ENCODE measurements at places on chromosomes 5 and 9.

DNA sequence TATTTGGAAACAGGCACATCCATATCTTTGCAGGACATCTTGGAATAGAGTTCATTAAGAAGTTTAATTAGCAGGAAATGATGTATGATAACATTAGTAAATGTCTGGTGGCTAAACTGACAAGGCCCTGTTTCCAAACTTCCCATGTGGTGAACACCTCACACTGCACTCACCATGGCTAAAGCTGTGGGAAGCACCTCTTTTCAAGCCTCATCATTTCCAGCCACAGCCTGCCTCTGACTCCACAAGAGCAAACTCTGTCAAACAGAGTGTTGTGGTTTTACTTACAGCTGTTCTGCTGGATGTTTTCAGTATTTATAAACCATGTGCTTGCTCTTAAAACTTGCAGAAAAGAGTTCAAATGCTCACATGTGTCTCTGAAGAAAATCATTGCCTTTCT lies 14.9 kb upstream of the NDUFB6 start:
- no peak for DNase-seq

- DNase-seq = no peak
Observed at GRCh38 chr5:89458332-89458656, 575.3 kb upstream of the MEF2C start.

DNA sequence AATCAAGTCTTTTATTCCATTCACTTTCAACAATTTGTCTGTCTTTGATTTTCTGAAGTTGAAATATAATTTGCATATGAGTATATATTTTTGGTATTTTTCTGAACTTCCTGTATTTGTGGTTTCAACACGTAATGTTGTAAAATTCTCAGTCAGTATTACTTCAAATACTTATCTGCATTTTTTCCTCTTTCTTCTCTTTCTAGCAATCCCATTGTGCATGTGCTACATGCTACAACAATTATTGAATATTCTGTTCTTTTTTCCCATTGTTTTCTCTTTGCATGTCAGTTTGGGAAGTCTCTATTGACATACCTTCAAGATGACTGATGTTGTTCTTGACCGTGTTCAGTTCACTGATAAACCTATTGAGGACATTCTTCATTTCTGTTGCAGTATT lies 5.6 kb upstream of the ANKRD18A start:
- peak; percentile 54 for DNase-seq

DNA sequence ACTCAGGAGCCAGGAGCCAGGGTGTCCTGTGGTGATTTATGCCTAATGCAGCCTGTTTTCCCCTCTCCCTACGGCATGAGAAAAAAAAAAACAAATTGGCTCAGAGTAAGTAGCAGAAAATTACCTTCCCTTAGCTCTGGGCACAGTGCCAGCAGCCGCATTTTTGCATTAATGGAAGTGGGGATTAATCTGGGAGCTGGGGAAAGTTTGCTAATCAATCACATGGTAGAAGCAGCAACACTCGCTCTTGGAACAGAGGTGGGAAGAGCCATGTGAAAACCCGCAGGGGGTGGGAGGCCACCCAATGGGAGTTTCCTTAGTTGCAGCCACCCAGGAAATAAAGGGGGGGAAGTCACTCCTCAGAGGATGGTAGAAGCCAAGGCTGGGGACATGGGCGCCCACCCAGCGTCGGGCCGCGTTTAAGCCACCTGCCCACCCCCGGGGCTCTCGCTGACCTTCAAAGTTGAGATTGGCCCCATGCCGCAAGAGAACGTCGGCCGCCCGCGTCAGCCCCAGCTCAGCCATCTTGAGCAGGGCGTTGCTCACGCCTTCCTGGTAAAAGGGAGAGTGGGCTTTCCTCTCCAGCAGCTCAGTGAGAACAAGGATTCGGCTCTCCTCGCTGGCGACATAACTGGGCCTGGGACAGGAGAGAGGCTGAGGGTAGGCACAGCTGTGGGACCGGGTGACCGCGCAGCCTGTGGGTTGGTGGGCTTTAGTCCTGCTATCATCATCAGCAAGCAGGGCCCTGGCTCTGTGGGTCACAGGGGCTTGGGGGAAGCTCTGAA lies 1.7 kb downstream of the ASB6 start:
- DNase-seq = no peak

GRCh38 chr5:116023619-116024018 lies 8.7 kb upstream of the ARL14EPL start:
- peak; percentile 43 for DNase-seq

GRCh38 chr5:68848091-68848490 lies 245.7 kb upstream of the SLC30A5 start:
- peak; percentile 64 for DNase-seq

GRCh38 chr5:93723681-93724080 lies 17.7 kb downstream of the POU5F2 start:
- no peak for DNase-seq

DNA sequence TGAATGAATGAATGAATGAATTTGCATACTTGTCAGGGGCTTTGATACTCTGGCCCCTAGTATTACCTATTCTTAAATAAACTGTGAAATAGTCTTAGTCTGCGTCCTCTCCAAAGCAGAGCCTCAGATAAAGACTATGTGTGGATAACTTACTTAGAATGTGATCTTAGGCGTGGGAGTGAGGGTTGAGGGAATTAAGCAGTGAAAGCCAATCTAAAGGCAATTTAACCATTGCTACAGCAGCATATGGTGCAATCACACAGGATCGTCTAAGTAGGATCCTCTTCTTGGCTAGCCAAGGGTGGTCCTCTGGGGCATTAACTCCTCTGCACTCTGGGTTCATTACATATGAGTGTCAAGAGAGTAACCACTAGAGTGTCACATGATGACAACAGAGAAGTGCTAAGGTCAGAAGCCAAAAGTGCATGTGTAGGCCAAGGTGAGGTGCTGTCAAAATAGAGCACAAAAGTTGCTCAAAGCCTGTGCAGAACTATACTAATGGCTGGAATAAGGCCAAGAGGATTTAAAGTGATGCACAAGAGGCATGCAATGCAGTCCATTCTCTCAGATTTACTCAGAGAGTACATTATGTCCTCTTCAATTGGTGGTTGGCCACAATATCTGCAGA lies 274.4 kb upstream of the SEMA6A start:
- DNase-seq = no peak

All from trophoblast cell (in vitro differentiated cells and primary cell).